ENCODE measurements at places on chromosomes 1 and 21. TPM values are rescaled to one million over a fixed set of nuclear protein-coding genes. Genes with fewer than 3 reads are reported as not detected.
A peak's percentile ranks its signal among the peaks of the same experiment; 100 is the strongest.

The RNU1-3 gene
- polyA plus RNA-seq = not detected

DNA sequence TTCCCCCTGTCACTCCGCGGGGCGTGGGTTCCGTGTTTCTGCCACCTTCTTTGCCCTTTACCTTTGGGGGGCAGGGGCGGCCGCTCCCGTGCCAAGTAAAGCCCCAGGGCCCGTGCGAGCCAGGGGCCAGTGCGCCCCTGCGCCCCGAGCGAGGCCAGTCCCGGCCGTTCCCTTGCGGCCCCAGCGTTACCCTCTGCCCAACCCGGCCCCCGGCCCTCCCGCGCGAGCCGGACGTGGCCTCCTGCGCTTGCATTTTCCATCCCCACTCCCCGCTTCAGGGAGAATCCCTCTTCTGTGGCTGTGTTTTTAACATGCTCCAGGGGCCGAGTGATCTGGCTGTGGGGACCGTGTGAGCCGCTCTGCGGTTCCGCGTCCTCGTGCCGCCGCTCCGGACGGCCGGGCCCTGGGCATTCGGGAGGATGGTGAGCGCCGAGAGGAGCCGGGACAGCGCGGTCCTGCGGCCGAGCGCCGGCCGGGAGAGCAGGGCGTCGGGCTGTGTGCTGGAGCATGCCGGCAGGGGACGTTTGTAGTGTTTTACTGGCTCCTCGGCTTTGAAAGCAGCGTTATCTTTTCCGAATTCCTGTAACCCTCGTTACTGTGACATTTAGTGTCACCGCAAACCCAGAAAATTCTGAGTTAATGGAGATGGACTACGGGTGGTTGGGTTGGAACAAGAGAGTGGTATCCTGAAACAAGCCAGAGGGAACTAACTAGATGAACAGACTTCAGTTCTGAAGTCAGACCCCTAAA is 1.0 kb downstream of the GALNT2 start:
- H3K4me3 ChIP-seq = peak overlapping the region; percentile 97
- no peaks in the 10 kb centered on the region for H3K27me3 ChIP-seq
- peak overlapping the region; percentile 76 for H3K27ac ChIP-seq
- H3K4me1 ChIP-seq = peaks cover 30% of the 10 kb centered on the region
- no peaks in the 10 kb centered on the region for H3K36me3 ChIP-seq
- peak; percentile 72 for DNase-seq

GRCh38 chr1:226938903-226939437 is 1.1 kb upstream of the COQ8A start:
- peaks cover 8% of the 10 kb centered on the region for H3K4me1 ChIP-seq
- H3K27me3 ChIP-seq = no peaks in the 10 kb centered on the region
- no peaks in the 10 kb centered on the region for H3K36me3 ChIP-seq

The DPH5 gene
- polyA plus RNA-seq = 23.6 TPM

DNA sequence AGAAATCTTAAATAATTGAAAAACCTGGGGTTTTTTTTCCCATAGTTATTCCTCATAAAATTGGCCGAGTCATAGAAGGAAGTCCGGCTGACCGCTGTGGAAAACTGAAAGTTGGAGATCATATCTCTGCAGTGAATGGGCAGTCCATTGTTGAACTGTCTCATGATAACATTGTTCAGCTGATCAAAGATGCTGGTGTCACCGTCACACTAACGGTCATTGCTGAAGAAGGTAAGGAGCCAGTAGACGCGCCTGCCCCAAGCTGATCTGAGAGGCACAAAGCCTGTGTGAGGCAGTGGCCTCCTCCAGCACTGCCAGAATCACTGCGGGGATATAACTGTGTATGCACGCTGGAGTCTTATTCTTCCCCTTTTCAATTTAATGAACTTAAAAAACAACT is 100.3 kb downstream of the PHTF1 start:
- no peak overlapping the region for H3K4me3 ChIP-seq
- no peak for DNase-seq
- no peaks in the 10 kb centered on the region for H3K27me3 ChIP-seq
- H3K36me3 ChIP-seq = no peaks in the 10 kb centered on the region

DNA sequence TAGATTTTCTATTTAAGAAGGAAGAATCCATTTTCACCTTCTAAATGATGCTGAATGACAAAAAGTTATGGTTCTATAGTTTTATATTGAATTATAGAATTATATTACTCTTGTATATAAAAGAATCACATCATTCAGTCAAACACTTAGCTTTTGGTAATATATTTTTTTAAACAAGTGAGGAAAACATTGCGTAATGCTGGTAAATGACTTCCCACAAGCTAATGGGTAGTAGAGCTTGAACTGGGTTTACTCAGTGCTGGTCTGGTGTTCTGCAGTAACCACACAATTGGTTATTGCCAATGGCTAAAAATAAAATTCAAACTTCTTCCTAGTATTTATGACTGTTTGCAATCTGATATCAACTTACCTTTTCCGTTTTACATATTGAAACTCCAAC is 10.6 kb upstream of the GIPC2 start:
- no peak overlapping the region for H3K4me3 ChIP-seq
- no peaks in the 10 kb centered on the region for H3K27me3 ChIP-seq
- peak; percentile 19 for DNase-seq
- H3K27ac ChIP-seq = no peak overlapping the region

The HSD3B2 gene
- not detected for polyA plus RNA-seq

- no peak overlapping the region for H3K27ac ChIP-seq
- H3K4me3 ChIP-seq = no peak overlapping the region
- no peaks in the 10 kb centered on the region for H3K27me3 ChIP-seq
- no peaks in the 10 kb centered on the region for H3K36me3 ChIP-seq
Measured at GRCh38 chr21:45852886-45853400, 128.6 kb upstream of the COL6A1 start.

- H3K4me1 ChIP-seq = no peaks in the 10 kb centered on the region
- H3K27ac ChIP-seq = no peak overlapping the region
- H3K4me3 ChIP-seq = no peak overlapping the region
- no peak for DNase-seq
- no peaks in the 10 kb centered on the region for H3K36me3 ChIP-seq
Measured at GRCh38 chr1:47853059-47853458, 144.1 kb downstream of the TRABD2B start.

The SLFNL1 gene
- not detected for polyA plus RNA-seq

The PADI1 gene
- polyA plus RNA-seq = 0.14 TPM

GRCh38 chr1:42133390-42133789 is 19.8 kb upstream of the GUCA2B start:
- no peaks in the 10 kb centered on the region for H3K4me1 ChIP-seq
- DNase-seq = no peak
- no peak overlapping the region for H3K4me3 ChIP-seq
- peaks cover 34% of the 10 kb centered on the region for H3K27me3 ChIP-seq

DNA sequence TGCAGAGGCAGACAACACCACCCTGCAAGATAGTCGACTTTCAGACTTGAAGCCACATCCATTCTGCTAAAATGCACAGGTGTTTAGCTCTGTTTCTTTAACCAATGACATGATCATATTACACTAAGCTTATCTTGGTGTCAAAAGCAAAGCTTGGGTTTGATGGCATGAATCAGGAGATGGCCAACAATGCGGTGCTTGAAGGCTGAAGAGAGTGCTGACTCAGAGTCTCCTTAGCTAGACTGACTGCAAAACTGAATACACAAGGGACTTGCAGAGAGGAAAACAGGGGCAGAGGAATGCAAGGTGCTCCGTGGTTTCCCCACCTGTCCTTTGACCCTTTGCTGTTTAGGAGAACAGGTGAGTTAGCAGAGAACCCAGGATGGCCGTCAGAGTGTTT is 262.6 kb downstream of the SIPA1L2 start:
- H3K36me3 ChIP-seq = no peaks in the 10 kb centered on the region
- H3K27me3 ChIP-seq = peaks cover 5% of the 10 kb centered on the region

DNA sequence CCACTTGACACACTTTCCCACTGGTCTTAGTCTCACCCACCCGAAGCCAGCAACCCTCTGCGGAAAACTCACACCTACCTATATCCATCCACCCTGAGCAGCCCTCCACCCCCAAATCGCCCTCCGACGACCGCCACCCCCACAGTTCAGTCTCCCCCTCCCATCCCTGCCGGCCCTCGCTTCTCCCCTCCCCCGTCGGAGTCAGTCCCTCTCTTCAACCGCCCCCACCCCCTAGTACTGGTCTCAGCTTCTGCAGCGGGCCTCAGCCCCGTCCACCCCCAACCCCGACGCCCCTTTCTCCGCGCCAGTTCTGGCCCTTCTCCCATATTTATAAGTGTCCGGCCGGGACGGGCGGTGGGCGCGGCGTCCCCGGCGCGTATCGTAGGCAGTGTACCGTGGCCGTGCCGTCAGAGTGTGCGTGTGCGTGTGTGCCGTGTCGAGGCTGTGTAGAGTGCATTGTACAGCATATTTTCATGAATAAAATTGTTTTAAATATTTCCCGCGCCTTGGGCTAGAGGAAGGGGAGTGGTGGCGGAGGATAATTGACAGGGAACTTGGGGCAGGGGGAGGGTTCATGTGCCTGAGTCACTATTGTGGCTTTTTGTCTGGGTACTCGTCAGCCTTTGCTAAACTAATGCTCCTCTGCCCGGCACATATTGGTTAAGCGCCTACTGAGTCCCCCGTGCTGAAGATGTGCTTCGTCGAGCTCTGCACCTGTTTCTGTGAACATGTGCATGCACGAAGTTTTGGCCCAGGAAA is 22.0 kb downstream of the FOXO6 start:
- H3K4me1 ChIP-seq = no peaks in the 10 kb centered on the region
- DNase-seq = peak; percentile 62
- peak overlapping the region; percentile 54 for H3K4me3 ChIP-seq
- no peaks in the 10 kb centered on the region for H3K36me3 ChIP-seq
- H3K27me3 ChIP-seq = peaks cover 54% of the 10 kb centered on the region

GRCh38 chr1:172172352-172172831 is 248.1 kb upstream of the C1orf105 start:
- no peak for DNase-seq
- no peak overlapping the region for H3K27ac ChIP-seq
- no peak overlapping the region for H3K4me3 ChIP-seq
- H3K36me3 ChIP-seq = no peaks in the 10 kb centered on the region
- no peaks in the 10 kb centered on the region for H3K27me3 ChIP-seq
- peaks cover 15% of the 10 kb centered on the region for H3K4me1 ChIP-seq

DNA sequence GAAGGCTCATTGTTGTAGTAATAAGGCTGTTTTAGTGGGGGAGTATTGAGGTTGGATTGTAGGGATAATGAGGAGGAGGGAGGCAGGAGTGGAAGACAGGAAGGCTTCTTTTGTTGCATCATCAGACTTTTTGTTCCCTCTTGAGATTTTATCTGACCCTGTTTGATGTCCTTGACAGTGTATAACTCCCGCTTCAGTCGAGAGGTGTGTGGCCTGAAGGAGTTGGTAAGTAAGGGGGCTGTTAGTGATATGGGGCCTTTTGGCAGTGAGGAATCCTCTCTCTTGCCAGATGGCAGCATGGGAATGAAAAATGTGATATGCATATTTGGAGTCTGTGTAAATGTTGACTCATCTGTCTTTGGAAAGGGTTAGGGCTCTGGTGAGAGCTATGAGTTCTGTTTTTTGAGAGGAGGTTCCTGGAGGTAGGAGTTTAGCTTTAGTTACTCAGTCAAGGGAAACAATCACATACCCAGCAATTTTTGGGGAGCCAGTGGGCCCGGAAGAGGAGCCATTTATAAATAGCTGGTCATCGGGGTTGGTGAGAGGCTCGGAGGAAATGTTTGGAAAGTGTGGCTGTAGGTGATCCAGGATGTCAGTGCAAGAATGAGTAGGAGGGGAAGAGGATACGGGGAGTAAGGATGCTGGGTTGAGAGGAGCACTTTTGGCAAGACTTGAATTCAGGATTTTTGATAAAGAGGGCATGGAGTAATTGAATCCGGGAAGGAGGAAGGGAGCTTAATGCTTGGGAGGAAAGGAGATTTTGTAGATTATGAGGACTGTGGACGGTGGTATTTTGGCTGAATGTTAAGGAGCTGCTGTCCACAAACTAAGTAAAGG is 136.7 kb upstream of the ETV3 start:
- no peak overlapping the region for H3K27ac ChIP-seq
- H3K36me3 ChIP-seq = no peaks in the 10 kb centered on the region
- peak; percentile 61 for DNase-seq
- H3K4me1 ChIP-seq = no peaks in the 10 kb centered on the region

DNA sequence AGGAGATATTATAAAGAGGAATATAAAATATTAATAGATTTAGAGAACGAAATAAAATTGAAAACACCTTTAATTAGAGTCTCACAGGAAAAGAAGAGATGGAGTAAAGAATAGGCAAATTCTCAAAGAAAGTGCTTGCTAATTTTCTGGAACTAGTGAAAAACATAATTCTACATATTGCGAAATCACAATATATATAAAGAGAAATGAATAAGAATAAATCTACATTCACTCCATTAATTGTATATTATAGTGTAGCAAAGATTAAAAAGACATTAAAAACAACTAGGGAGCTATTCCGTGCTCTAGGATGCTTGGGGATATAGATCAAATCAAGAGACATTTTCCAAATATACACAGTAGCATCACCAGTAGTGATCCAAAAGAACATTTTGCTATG is 685.2 kb upstream of the NCAM2 start:
- no peak overlapping the region for H3K27ac ChIP-seq
- no peaks in the 10 kb centered on the region for H3K4me1 ChIP-seq
- no peaks in the 10 kb centered on the region for H3K36me3 ChIP-seq

DNA sequence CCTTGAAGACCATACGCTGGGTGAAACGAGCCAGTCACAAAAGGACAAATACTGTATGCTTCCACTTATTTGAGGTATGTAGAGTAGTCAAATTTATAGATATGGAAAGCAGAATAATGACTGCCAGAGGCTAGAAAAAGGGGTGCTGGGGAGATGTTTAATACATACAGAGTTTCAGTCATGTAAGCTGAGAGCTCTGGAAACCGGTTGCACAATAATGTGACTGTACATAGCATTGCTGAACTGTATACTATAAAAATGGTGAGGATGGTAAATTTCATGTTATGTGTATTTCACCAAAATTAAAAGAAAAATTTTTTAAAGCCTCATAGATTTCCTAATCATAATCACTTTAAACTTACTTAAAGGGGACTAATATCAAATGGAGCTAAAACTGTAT is 110.8 kb downstream of the ZZZ3 start:
- no peak overlapping the region for H3K4me3 ChIP-seq
- H3K27ac ChIP-seq = no peak overlapping the region
- DNase-seq = no peak
- peaks cover 67% of the 10 kb centered on the region for H3K36me3 ChIP-seq
- no peaks in the 10 kb centered on the region for H3K4me1 ChIP-seq

The CD244 gene
- not detected for polyA plus RNA-seq

- H3K36me3 ChIP-seq = 0 out of 2 replicates have a peak, but pooled peaks cover 3% of the 10 kb centered on the region
- H3K4me3 ChIP-seq = peak overlapping the region; percentile 93
- H3K4me1 ChIP-seq = peaks cover 17% of the 10 kb centered on the region
- no peaks in the 10 kb centered on the region for H3K27me3 ChIP-seq
Measured at GRCh38 chr1:77282187-77282865, 507 bp downstream of the AK5 start.

DNA sequence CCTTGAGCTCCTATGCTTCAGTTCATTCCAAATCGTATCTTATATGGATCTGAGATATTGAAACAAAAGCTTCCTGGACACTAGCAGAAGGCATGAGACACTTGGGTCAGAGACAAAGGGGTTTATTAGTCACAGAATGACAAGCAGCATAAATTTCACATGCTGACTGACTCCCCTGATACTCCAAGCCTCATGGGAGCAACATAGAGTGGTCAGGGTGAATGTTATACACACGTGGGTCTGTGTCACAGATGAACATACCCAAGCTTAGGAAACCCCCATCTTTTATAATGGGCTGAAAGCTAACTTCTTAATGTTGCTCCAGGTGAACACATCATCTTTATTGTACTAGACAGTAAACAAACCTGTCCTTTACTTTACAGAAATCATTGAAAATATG is 599.9 kb upstream of the RGS18 start:
- no peak for DNase-seq
- no peak overlapping the region for H3K27ac ChIP-seq
- H3K27me3 ChIP-seq = no peaks in the 10 kb centered on the region
- no peaks in the 10 kb centered on the region for H3K36me3 ChIP-seq
- H3K4me3 ChIP-seq = no peak overlapping the region
- no peaks in the 10 kb centered on the region for H3K4me1 ChIP-seq

- peaks cover 10% of the 10 kb centered on the region for H3K4me1 ChIP-seq
- peak overlapping the region; percentile 51 for H3K27ac ChIP-seq
- DNase-seq = peak; percentile 88
- no peak overlapping the region for H3K4me3 ChIP-seq
- H3K36me3 ChIP-seq = no peaks in the 10 kb centered on the region
- H3K27me3 ChIP-seq = no peaks in the 10 kb centered on the region
Measured at GRCh38 chr1:230509281-230509977, 83.3 kb upstream of the PGBD5 start.

Measured in GM23248 (cell line).